Urinary bladder (tissue), 4 donors: ENCODE measurements at places on chromosomes 2 and 18. TPM values are rescaled to one million over a fixed set of nuclear protein-coding genes. Genes with fewer than 3 reads are reported as not detected.

The POTEE gene
- total RNA-seq: not detected

The KRTCAP3 gene
- total RNA-seq: 2.5 TPM

The RAB6C gene
- 0.11 TPM for total RNA-seq

- no peak for DNase-seq
Measured at GRCh38 chr2:230657462-230657861, 55.2 kb upstream of the CAB39 start.

DNA sequence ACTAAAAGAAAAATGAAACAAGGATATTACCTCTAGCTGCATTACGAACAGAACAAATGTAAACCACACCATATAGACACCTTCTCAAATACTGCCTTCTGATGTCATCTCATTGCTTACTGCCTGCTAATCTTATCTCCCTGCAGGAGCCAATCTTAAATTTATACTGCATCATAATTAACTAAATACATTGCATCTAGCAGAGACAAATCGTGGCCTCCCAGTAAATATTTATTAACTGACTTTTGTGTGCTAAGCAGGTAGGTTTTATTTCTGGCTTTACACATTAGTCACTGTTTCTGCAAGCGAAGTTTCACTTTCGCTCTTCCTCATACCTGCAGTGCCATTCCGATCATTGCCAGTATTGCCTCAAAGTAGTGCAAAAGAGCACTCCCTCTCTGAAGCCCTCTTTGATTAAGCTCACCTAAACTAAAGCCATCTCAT, 67.5 kb downstream of the SPATS2L start:
- DNase-seq: no peak

DNA sequence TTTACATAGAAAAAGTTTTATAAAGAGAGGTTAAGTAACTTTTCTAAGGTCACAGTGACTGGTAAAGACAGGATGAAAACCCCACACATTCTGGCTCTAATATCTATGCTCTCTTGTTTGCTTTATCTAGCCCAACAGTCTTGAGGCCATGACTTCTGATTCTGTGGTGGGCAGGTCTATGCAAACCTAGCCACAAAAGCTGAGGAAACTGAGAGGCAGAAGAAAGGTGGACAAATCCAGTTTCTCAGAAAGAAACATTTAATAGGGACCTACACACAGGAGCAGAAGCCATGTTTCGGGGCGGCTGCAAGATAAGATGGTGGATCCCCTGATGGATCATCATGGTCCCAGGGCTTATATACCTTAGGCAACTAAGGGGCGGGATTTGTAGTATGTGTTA, 21.8 kb downstream of the HSPD1 start:
- DNase-seq: no peak

DNA sequence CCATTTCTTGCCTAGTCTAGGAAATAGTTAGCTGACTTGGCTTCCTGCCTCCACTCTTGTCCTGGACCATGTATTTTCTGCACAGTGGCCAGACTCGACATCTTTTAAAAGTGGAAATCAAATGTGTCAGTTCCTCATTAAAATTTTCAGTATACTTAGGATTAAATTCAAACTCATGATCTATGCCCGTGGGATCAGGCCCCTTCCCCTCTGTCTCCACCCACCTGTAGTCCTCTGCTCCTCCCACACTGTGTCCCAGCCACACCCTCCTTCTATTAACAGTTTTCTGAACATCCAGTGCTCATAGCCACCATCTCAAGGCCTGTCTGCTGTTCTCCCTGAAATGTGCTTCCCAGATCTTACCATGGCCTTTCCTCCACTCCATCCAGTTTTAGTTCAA, 13.3 kb downstream of the ARHGAP25 start:
- no peak for DNase-seq

- no peak for DNase-seq
Measured at GRCh38 chr2:166463640-166464039, 30.4 kb downstream of the SCN7A start.

DNA sequence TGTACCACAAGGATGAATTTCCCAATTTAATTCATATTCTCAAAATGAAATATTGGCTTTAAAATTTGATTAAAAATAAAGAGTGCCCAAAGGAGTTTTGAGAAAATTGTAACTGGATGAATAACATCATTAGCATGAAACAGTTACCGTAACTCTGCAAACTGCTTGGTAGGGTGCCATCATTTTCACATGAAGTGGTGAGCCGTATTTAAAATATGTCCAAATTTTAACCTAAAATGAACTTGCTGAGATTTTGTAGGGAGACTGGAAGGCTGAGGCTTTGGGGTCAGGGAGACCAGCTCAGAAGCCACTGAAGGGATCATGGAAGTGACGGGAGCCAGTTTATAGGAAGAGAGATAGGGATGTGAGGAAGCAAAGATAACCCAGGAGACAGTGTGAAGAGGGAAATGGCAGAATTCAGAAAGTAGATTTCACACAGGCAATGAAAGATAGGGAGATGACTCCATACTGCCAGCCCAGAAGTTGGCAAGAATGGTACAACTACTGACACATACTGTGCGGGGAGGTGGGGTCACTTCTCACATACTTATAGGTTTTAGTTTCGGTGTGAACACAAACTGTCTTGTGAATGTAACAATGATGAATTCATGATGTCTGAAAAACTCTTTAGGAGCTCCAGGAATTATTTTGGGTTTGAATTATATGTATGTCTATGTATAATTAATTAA, 53.8 kb downstream of the EFEMP1 start:
- no peak for DNase-seq

GRCh38 chr2:62501794-62502500, 4.0 kb downstream of the TMEM17 start:
- no peak for DNase-seq

GRCh38 chr2:239300871-239301735, 99.7 kb downstream of the HDAC4 start:
- DNase-seq: no peak

DNA sequence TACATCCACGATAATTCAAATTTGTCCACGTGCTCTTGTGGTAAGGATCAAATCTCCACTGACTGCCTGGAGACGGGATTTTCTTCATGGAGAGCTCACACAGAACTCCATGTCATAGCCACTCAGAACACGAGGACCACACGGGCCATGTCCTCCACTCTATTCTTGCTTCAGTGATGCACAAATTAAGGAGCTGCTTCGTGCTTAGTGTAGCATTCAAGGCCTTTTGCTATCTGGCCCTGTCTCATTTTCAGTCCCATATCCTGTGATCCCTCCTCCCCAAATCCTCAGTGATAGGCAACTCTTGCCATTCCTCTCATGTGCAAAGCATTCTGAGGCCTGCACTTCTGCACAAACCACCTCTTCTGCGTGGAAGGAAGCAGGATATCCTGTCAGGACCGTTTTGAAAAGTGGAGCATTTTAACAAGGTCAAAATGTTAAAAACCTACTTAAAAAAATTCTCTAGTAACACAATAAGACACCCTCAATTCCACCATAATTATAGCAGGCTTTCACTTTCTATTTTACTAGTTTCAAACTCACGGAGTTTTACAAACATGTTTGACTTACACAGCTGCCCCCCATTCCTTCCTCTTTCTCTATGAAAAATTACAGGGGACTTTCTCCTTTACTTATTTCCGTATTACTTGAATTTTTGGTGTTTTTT, 35.2 kb downstream of the ST3GAL5 start:
- no peak for DNase-seq

- DNase-seq: no peak
Measured at GRCh38 chr2:129731907-129732629, 247.4 kb upstream of the RAB6C start.

DNA sequence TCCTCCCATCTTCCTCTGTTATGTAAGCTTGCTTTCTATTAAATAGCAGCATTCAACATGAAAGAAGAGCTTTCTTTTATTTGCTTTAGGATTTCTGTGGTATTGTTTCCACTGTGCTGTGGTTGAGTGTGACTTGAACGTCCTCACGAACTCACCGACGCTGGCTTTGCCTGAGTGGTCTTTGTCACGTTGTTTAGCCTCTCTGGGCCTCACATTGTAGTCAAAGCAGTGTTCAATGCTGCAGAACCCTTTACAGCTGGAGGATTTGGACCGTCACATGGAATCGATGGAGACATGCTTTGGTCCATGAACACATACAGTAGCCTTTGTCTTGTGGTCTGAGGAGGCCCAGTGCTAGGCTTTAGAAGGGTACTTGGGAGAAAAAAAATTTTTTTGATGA, 66.3 kb downstream of the TANC1 start:
- no peak for DNase-seq

DNA sequence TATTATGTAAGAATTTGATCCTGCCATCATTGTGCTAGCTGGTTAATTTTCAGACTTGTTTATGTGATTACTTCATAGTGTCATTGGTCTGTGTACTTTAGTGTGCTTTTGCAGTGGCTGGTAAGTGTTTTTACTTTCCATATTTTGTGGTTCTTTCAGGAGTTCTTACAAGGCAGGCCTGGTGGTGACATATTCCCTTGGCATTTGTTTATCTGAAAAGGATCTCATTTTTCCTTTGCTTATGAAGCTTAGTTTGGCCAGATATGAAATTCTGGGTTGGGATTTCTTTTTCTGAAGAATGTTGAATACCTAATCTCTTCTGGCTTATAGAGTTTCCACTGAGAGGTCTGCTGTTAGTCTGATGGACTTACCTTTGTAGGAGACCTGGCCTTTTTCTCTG, 72.8 kb upstream of the MC4R start:
- DNase-seq: no peak

- DNase-seq: no peak
Measured at GRCh38 chr2:127508023-127508630, 18.2 kb downstream of the IWS1 start.

- DNase-seq: no peak
Measured at GRCh38 chr2:47288864-47289263, 114.1 kb upstream of the MSH2 start.
